ENCODE measurements at places on chromosomes 16 and 17.

GRCh38 chr17:47720754-47721533 is 12.1 kb upstream of the TBX21 start:
- DNase-seq = no peak

- DNase-seq = no peak
These were observed 133.2 kb upstream of the PLCG2 start for GRCh38 chr16:81645925-81646324.

- no peak for DNase-seq
These were observed 68.0 kb downstream of the AMFR start for GRCh38 chr16:56357241-56357764.

DNA sequence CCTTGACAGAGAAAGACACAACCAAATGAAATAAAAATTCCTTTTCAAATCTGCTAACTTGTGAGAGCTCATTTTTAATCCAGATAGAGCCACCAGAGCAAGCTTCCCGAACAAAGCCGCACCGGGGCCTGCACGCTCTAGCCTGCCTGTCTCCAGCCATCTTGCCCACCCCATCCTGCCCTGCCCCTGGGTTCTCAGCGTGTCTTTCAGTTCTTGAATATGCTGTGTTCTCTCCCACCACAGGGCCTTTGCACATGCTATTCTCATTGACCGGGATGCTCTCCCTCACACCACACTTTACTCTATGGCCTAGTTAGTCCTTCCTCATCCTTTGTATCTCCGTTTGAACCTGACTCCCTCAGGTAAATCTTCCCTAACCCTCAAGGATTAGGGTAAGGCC is 14.7 kb downstream of the SMIM5 start:
- DNase-seq = no peak

- DNase-seq = peak; percentile 73
These were observed 633 bp downstream of the TBC1D16 start for GRCh38 chr17:80034791-80035686.

DNA sequence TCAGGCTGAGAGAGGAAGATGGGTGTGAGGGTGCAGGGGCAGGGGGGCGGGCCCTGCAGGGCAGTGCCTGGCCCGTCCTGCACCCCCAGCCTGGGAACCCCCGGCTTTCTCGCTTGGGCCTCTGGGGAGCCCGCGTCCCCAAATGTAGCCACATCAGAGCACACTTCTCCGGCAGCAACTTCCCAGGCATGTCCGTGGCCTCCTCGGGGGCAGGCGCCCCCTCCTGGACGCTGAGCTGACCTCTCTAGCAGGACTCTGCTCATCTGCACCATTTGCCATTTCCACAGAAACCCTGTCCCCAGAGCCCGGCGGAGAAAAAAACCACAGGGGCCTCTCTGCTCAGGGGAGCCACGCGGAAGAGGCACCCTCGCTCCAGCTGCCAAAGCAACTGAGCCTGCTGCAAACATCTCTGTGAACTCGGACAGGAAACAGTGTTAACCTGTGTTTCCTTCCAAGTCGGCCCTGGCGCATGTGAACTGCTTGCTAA is 63.4 kb downstream of the KLHDC4 start:
- peak; percentile 31 for DNase-seq

Data from memory B cell (primary cell).